ENCODE measurements at places on chromosomes 7 and 10. TPM values are rescaled to one million over a fixed set of nuclear protein-coding genes. Genes with fewer than 3 reads are reported as not detected.

GPNMB gene
- 0.33 TPM for total RNA-seq

FAM241B gene
- not detected for total RNA-seq

TBX20 gene
- not detected for total RNA-seq

ASB10 gene
- not detected for total RNA-seq

SP8 gene
- total RNA-seq = 2.5 TPM

LRRD1 gene
- not detected for total RNA-seq

ANXA8L1 gene
- not detected for total RNA-seq

SLC26A3 gene
- total RNA-seq = not detected

THSD7A gene
- total RNA-seq = 12.7 TPM

ZYX gene
- 533 TPM for total RNA-seq
